ENCODE measurements at places on chromosomes 2 and 18. TPM values are rescaled to one million over a fixed set of nuclear protein-coding genes. Genes with fewer than 3 reads are reported as not detected.

CROCC2 gene
- not detected for total RNA-seq

SLC66A3 gene
- 47.6 TPM for total RNA-seq

GRCh38 chr2:72394541-72395070, 246.9 kb upstream of the CYP26B1 start:
- no peak for DNase-seq
- H3K4me1 ChIP-seq, result no peaks in the 10 kb centered on the region
- no peaks in the 10 kb centered on the region for H3K36me3 ChIP-seq
- no peak overlapping the region for H3K27ac ChIP-seq
- no peak overlapping the region for H3K4me3 ChIP-seq
- H3K27me3 ChIP-seq, result no peaks in the 10 kb centered on the region

- no peak for DNase-seq
- peaks cover 10% of the 10 kb centered on the region for H3K4me1 ChIP-seq
- no peaks in the 10 kb centered on the region for H3K36me3 ChIP-seq
- H3K4me3 ChIP-seq, result no peak overlapping the region
Observed at GRCh38 chr2:218727502-218728165, 17.0 kb downstream of the TTLL4 start.

DNA sequence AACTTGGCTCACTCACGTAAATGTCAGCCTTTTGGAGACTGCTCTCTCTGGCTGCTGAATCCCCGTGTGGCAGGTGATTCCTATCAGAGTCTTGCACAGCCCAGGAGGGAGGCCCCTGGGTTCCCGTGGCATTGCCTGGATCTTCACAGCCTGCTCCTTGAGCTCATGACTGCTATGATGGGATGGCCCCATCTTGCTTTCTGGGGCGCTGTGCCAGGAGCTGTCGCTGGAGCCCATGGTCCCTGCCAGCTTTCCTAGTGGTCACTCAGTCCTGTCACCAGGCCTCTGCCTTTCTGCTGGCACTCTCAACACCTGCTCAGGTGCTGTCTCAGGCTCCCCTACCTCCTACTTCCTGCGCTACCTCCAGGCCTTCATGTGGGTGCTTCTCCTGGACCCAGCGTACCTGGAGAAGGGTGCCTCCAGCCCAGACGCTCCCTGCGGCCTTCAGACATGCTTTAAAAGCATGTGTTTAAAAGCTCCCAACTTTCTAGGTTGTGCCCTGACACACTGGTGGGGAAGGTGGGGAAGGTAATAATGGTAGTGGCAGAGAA, 110.1 kb downstream of the MCFD2 start:
- H3K4me1 ChIP-seq, result peaks cover 3% of the 10 kb centered on the region
- no peak overlapping the region for H3K4me3 ChIP-seq
- no peaks in the 10 kb centered on the region for H3K27me3 ChIP-seq
- peak overlapping the region; percentile 91 for H3K27ac ChIP-seq
- H3K36me3 ChIP-seq, result no peaks in the 10 kb centered on the region
- DNase-seq, result peak; percentile 17

DNA sequence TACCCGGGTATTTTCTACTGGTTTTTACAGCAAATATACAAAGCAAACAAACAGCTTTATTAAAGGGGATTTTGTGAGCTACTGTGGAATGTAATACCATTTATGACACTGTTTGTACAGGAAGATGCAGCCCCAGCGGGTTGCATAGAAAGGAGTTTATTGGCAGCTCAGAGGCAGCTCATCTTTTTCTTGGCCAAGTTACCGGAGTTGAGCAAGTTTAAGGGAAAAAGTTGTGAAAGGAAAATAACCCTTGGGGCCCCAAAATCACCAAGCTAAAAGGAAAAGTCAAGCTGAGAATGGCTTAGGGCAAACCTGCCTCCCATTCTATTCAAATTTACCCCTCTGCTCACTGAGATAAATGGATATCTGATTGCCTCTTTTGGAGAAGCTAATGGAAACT, 60.8 kb downstream of the MOB4 start:
- H3K36me3 ChIP-seq, result no peaks in the 10 kb centered on the region
- DNase-seq, result no peak
- H3K27me3 ChIP-seq, result no peaks in the 10 kb centered on the region
- no peak overlapping the region for H3K4me3 ChIP-seq
- H3K4me1 ChIP-seq, result no peaks in the 10 kb centered on the region
- no peak overlapping the region for H3K27ac ChIP-seq

GRCh38 chr2:50955081-50955480, 76.9 kb downstream of the NRXN1 start:
- H3K27me3 ChIP-seq, result no peaks in the 10 kb centered on the region
- H3K4me3 ChIP-seq, result no peak overlapping the region
- peaks cover 5% of the 10 kb centered on the region for H3K4me1 ChIP-seq
- H3K36me3 ChIP-seq, result no peaks in the 10 kb centered on the region

DNA sequence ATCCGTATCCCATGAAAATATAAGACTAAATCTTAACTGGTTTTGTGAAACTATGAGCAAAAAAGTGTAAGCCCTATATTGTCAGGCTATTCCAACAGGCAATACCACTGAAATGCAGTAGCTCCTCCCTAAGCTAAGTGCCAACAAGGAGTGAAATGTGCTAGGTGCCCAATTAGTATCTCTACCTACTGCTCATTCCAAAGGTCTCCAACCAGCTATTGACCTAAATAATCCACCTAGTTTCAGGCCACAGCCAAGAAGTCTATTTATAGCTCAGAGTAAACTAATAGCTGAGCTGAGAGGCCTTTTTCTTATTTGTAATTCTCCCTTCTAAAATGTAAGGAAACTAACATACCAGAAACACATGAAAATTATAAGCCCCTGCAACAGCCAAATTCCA, 482.2 kb downstream of the DCC start:
- H3K4me3 ChIP-seq, result no peak overlapping the region
- no peaks in the 10 kb centered on the region for H3K27me3 ChIP-seq
- H3K27ac ChIP-seq, result no peak overlapping the region
- no peaks in the 10 kb centered on the region for H3K4me1 ChIP-seq

DNA sequence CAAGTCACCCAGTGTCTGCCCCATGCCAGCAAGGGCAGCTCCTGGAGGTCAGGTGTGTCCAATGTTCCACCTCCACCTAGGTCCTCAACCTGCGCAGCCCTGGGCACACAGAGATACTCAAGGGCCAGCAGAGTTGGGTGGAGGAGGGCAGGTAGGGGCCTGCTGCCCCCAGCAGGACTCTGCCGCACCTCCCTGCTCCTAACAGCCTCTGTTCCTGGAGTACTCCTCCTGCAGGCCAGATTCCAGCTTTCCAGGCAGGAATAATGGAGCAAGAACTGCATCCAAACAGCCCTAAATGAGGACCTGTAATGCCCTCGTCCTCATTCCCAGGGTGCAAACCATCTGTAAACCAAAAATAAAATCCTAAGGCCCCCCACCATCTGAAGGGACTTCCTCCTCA, 44.4 kb upstream of the ACAA2 start:
- H3K4me1 ChIP-seq, result no peaks in the 10 kb centered on the region
- H3K27ac ChIP-seq, result no peak overlapping the region
- no peak for DNase-seq
- H3K27me3 ChIP-seq, result no peaks in the 10 kb centered on the region
- no peaks in the 10 kb centered on the region for H3K36me3 ChIP-seq
